Astrocyte of the cerebellum (primary cell): ENCODE measurements at places on chromosomes 5 and 9.

- no peak for DNase-seq
Observed at GRCh38 chr5:29099585-29099984, 2061.2 kb upstream of the CDH9 start.

DNA sequence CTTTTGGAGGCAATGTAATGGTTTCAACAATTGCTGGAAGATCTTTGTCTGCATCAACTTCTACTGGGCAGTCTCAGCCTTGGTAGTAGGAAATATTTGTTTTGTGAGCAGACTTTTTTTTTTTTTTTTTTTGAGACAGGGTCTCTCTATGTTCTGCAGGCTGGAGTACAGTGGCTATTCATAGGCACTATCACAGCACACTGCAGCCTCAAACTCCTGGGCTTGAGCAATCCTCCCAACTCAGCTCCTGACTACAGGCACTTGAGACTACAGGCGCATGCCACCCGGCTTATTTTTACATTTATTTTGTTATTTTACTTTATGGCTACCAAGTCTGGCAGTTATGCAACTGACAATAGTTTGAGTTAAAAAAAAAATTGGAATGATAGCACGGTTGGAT, 187.3 kb downstream of the SNX18 start:
- DNase-seq: no peak

GRCh38 chr9:134071149-134071548, 3.3 kb upstream of the BRD3 start:
- DNase-seq: no peak

DNA sequence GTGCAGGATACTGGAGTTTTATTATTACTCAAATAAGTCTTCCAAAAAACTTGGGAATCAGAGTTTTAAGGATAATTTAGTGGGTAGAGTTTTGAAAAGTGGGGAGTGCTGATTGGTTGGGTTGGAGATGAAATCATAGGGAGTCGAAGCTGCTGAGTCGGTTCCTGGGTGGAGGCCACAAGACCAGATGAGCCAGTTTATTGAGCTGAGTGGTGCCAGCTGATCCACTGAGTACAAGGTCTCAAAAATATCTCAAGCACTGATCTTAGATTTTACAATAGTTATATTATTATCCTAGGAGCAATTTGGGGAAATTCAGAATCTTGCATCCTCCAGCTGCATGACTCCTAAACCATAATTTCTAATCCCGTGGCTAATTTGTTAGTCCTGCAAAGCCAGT, 804.9 kb upstream of the SEMA6A start:
- no peak for DNase-seq

DNA sequence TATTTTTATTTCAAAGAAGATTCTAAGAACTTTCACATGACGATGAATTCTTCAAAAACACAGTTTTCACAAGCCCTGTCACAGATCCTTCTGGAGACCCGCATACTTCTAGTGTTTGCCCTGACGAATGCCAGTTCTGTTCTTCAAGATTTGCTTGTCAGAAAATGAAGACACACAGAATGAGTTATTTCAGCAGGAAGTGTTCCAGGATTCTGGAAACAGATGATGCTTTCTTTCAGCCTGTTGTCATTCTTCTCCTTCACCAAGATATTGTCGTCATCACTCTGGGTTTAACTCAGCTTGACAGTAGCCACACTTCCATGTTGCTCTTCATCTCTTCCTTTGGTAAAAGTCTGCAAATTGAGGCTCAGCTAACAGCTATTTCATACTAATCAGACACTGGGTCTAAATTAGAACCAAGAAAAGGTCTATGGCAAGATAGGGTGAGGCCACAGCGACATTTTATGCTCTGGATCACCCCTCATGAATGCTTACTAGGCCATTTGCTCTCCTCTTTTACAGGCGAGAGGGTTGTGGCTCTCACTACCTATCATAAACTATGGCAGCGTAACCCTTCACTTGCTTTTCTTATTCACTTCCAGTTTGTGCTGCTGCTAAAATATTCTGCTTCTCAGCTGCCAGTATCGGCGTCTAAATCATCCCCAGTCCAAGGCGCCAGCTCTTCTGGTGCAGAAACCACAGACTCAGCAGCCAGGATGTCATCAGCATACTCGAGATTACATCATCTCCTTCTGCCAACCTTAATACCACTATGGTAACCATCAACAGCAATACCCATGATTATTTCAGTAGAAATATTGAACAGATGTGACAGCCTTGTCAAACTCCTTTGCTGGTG, 159.6 kb upstream of the TBCA start:
- DNase-seq: no peak

- no peak for DNase-seq
Observed at GRCh38 chr5:67160272-67160671, 36.3 kb downstream of the CD180 start.

- no peak for DNase-seq
Observed at GRCh38 chr9:21413151-21413550, 4.2 kb downstream of the IFNA8 start.

DNA sequence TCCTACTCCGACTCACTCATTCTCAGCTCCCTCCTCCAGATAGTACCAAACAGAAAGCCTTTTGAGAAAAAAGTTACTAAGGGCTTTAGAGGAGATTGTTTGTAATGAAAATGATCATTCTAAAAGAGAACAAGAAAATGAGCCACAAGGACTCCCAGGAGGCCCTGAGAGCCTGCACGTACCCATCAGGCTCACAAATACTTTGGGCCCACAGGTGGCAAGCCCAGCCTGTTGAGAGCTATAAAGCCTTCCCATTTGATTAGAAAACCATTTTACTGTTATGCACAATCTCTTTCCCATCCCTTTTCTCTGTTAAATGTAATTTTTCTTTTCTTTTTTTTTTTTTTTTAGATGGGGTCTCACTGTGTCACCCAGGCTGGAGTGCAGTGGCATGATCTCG, 136.1 kb downstream of the LHFPL2 start:
- no peak for DNase-seq

- DNase-seq: no peak
Observed at GRCh38 chr9:90408659-90409058, 234.0 kb downstream of the DIRAS2 start.

GRCh38 chr5:54895816-54896341, 89.5 kb downstream of the ESM1 start:
- no peak for DNase-seq

- DNase-seq: no peak
Observed at GRCh38 chr5:135040034-135040332, 6.0 kb upstream of the PITX1 start.

DNA sequence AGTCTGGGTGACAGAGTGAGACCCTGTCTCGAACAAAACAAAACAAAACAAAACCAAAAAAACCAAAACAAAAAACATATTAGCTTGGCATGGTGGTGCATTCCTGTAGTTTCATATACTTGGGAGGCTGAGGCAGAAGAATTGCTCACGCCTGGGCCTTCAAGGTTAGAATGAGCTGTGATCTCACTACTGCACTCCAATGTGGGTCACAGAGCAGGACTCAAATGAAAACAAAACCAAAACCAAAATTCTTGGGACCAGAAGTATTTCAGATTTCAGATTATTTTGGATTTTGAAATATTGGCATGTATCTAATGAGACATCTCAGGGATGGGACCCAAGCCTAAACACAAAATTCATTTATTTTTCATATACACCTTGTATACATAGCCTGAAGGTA, 80.2 kb downstream of the TMC1 start:
- DNase-seq: no peak

DNA sequence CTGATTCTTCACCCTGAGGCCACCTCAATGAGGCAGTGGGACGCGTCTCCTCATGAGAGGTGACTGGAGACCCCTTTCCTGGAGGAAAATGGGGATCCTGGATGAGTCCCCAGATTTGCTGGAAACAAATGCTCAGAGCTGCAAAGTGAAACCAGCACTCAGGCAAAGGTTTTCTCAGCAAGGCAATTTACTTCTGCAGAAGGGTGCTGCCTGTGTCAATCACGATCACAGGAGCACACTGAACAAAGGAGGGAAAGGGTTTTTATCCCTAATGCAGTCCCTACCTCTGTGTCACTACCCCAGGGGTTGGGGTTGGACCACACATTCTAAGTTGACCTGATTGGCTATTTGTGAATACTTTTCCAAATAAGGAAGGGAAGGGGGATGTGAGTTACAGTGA, 69.9 kb upstream of the CDK20 start:
- no peak for DNase-seq

DNA sequence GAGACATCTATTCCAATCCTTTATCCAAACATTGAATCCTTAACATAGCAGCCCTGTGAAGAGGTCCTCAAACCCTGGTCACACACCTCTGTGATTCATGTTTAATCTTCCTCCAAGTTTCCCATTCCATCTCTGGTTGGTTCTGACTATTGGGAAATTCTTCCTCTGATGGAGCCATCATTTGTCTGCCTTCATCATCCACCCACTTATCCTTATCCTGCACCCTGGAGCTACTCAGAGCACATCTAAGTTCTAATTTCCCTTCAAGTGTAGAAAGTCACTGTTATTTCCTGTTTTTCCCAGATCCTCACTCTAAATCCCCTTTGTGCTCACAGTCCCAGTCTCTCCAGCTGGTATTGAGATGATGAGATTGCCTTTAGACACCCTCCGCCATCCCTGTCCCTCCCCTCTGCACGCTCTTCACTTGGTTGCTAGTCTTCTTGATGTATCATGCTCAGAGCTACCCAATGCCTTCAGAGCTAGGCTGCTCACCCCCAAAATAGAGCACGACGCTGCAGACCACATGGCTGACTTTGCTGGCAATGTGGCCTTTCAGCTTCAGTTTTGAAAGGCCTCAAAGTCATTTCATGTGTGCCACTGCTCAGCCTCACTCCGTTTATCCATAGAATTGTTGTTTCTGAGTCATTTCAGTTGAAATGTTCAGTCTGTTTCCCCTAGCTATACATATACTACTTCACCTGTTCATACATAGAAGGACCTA, 154.3 kb downstream of the PALM2AKAP2 start:
- DNase-seq: no peak
